Pancreas (tissue), 10 donors: ENCODE measurements at places on chromosomes 7 and 10. TPM values are rescaled to one million over a fixed set of nuclear protein-coding genes. Genes with fewer than 3 reads are reported as not detected.
A peak's percentile ranks its signal among the peaks of the same experiment; 100 is the strongest.

- no peak for DNase-seq
Measured at GRCh38 chr7:102036958-102037357, 219.5 kb downstream of the CUX1 start.

GRCh38 chr10:10132009-10132408, 885.7 kb upstream of the CELF2 start:
- DNase-seq, result no peak

Gene CACNB2
- total RNA-seq, result 4.9 TPM

DNA sequence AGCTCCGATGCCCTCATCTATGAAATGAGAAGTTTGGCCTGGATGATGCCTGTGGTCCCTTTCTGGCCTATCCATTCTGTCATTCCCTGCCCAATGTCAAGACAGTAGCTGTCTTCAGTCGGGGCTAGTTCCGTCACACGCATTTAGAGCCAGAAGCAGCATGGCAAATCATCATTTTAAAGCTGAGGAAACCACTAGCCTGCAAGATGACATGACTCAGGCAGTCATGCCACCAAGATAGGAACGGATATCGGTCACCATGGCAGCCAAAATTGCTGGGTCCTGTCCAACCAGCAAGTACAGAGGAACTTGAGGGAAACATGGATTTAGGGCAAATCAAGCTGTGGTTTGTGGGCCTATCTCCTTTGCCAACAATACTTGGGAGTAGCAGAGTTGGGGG, 64.5 kb upstream of the MRLN start:
- no peak for DNase-seq

Gene OR13A1
- total RNA-seq, result 0.09 TPM

GRCh38 chr7:136210079-136210478, 232.9 kb upstream of the MTPN start:
- no peak for DNase-seq

Gene ABI1
- 20.3 TPM for total RNA-seq

- no peak for DNase-seq
Measured at GRCh38 chr7:3592401-3593134, 291.5 kb downstream of the SDK1 start.

DNA sequence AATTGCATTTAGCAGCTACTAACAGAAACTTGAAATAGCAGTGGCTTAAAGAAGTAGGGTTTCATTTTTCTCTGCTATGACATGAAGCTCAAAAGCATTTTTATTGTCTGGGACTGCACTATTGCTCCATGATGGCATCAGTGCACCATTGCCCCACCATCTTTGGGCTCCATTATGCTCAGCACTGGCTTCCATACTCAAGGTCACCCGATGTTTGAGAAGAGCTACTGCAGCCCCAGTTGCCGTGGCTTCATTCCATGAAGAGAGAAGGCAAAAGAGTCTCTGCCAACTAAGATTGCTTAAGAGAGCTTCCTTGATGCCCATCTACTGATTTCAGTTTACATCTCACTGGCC, 192.2 kb upstream of the LRGUK start:
- no peak for DNase-seq

DNA sequence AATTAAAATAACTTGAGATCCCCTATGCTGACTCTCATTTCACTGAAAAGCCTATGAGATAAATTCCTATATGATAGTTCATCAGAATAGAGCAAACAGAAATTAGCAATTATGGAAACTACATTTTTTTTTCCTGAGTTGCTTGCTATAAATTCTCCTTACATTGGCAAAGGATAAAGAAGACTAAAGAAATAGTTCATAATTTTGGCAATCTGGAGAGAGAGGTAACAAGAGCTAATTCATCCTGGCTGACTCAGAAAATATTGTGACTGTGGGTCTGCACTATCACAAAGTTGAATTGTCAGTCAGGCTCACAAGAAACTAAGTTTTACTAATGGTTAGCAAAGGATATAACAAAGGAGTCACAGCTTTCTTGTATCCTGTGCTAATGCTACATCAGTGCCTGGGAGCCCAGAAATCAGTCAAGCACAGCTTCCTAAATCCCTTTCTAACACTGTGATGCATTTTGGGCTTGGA, 483.0 kb downstream of the MAGI2 start:
- no peak for DNase-seq

Gene AKR1D1
- total RNA-seq, result not detected

DNA sequence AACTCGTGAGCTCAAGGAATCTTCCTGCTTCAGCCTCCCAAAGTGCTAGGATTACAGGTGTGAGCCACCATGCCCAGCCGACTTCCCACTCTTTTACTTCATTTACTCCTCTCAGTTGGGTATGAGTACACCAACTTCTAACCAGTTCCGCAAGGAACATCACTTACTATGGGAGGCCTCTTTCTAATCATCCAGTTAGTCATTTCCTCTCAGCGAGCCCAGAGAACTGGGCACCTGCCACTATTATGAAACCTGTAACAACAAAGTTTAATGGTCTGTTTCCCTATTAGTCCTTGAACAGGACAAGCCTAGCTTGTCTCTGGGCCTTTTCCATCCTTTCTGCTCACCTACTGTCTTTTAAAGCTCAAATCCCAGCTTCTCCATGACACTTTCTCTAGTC, 88.8 kb downstream of the DNMBP start:
- no peak for DNase-seq

DNA sequence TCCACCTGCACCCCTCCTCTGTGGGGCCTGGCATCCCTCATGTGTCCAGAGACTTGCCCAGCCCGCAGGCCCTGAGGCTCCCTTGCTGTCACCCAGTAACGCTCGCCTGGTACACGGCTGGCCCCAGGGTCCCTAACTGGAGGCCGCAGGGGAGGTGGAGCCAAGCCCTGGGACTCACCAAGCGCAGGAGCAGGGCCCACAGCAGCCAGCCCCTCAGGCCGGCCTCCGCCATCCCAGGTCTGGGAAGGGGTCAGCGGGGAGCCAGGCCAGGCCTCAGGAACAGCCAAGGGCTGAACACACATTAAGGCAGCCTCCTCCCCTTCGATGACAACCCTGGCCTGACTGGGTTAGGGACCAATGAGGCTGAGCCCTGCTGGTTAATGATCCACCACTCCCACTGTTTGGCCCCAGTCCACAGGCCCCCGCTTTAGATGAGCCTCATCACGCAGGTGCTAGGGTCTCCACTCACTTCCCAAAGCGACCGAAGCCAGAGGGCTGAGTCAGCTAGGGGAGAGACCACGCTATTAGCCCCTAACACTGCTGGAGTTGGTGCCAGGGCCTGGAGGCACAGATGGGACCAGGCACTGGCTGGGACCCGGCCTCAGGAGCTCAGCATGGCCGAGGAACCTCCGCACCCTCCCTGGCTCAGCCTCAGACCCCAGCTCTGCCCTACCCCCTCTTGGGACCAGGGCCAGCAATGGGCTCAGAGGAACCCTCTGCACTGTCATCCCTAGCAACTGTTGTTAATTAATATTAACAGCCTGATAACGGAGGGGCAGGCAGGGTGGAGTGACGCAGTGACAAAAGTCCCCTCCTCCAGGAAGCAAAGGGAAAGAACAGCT, at the start of gene NPC1L1:
Gene NPC1L1 (minus strand): TSS at position 303 of the 842 bp plus-strand sequence. CDS start 71 bp downstream, at position 232.
- DNase-seq, result no peak

Gene SLC26A5
- total RNA-seq, result 0.14 TPM

DNA sequence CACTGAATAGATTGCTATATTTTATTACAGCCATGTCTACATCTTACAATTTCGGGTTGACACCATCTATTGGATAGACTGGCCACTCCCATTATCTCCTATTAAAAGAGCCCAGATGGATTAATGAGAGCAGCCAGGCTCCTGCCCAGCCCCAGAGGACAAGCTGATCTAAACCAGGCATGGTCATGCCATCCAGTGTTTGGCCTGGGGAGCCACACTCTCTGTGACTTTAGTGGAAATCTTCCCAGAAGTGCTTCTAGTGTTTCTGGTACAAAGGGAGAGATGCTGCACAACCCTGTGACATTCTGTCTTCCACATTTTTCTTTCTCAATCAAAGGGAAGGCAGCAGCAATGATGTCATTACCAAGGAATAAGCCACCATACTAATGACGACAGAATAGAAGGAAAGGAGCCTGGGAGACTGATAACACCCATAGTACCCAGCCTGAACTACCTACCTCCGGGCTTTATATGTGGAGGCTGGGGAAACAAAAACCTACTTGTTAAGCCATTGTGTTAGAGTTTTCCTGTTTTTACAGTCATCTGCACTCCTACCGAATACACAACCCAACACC, 5.0 kb downstream of the NEBL start:
- DNase-seq, result no peak

- DNase-seq, result no peak
Measured at GRCh38 chr10:127313996-127314700, 117.8 kb upstream of the INSYN2A start.

Gene KNDC1
- total RNA-seq, result 0.63 TPM

Gene ETV1
- total RNA-seq, result 3.7 TPM

- no peak for DNase-seq
Measured at GRCh38 chr7:23100697-23101096, 4.9 kb upstream of the KLHL7 start.

- no peak for DNase-seq
Measured at GRCh38 chr7:95777269-95777668, 4.9 kb downstream of the DYNC1I1 start.

DNA sequence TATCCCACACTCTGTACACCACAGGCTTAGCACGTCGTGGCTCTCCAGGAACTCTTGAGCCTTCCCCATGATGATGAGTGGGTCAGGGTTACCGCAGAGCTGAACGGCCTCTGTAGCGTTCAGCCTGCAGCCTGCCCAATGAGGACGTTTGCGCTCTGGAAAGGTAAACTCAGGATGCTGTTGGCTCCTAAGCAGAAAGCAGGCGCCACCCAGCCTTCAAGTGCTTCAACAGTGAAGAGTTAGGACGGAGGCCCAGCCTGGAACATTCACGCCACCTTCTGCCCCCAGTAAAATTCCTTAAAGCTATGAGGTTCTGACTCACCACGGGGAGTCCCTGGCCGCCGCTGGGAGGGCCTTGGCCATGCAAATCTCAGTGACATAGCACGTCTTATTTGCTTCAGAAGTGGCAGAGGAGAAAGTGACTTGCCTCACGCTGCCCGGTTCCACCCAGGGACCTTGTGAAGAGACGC, 161.5 kb upstream of the SH2B2 start:
- DNase-seq, result no peak

GRCh38 chr10:118374404-118374803, 32.3 kb upstream of the FAM204A start:
- no peak for DNase-seq

DNA sequence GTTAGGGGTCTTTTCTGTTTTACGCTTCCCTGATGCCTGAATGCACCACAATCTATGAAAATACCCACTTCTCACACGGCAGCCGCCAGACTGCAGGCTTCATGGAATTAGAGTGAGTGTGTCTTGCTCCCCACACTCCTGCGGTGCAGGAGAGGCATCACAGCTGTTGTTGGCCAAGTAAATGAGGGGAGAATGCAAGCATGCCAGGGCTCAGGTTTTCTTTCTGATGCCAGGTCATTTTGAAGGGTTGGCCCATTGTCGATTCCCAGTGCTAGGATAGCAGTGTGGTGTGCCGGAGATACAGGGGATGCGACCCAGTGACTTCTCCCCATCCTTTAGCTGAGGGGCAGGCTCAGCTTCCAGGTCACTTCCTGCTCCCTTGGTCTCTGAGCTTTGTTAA, 16.3 kb downstream of the CXCL12 start:
- no peak for DNase-seq

- no peak for DNase-seq
Measured at GRCh38 chr10:4670737-4671136, 155.3 kb upstream of the AKR1E2 start.

- DNase-seq, result peak; percentile 70
Measured at GRCh38 chr7:4681886-4682620, at the start of gene FOXK1. Gene FOXK1, plus strand, starts transcription at chr7:4682295. Its CDS starts 14 bp downstream, at chr7:4682309.

Gene C10orf62
- 0.59 TPM for total RNA-seq

Gene GCK
- total RNA-seq, result 0.57 TPM

Gene CLCN1
- not detected for total RNA-seq

Gene POLR2J2
- 3.3 TPM for total RNA-seq

- DNase-seq, result no peak
Measured at GRCh38 chr7:31082447-31082846, 30.3 kb downstream of the ADCYAP1R1 start.

GRCh38 chr7:28528899-28529298, 116.6 kb downstream of the CREB5 start:
- no peak for DNase-seq

- peak; percentile 80 for DNase-seq
Measured at GRCh38 chr10:132685101-132685891, 100.7 kb downstream of the NKX6-2 start.

DNA sequence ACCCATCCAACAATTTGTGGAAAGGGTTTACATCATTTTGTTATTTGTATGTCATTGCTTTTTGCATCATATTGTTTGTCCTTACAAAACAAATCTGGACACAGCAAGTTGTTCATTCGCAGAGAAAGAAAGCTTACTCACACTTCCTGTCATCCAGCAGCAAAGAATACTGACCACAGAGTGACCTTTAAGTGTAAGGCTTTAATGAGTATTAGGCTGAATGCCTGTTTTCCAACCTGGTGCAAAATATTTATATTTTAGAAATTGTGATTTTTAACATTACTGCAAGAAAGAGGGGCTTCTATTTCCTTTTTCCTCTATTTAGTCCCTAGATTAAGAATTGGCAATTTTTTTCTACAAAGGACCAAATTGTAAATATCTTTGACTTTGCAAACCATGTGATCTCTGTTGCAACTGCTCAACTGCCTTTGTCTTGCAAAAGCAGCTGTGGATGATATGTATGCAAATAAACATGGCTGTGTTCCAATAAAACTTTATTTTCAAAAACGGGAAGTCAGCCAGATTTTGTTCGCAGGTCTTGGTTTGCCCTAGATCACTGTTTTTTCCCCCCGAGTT, 27.8 kb upstream of the ITGB1 start:
- no peak for DNase-seq

Gene BLVRA
- 15.5 TPM for total RNA-seq
